PC-3 (cell line): ENCODE measurements at places on chromosomes 3 and 15. TPM values are rescaled to one million over a fixed set of nuclear protein-coding genes. Genes with fewer than 3 reads are reported as not detected.

Gene DNAH12
- 0.07 TPM in 1 of 2 replicates, not detected in the other for total RNA-seq

Gene PGBD4
- 1.2 and 2.6 TPM in 2 replicates for total RNA-seq

DNA sequence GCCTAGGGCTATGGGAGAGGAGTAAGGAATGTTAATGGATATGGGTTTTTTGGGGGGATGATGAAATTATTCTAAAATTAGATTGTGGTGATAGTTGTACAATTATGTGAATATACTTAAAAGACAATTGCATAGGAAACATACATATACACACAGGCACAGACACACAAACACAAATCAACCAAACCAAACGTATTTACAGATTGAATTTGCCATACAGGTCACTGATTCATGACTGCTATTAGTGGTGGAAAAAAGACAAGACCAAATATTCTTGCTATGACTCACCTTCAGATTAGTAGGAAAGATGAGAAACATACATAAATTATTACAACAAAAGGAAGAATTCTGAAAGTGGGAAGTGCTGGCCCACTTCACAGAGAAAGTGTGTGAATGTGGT, 85.3 kb downstream of the C3orf38 start:
- H3K36me3 ChIP-seq, result no peaks in the 10 kb centered on the region
- H3K4me1 ChIP-seq, result peaks cover 11% of the 10 kb centered on the region
- H3K27ac ChIP-seq, result no peak overlapping the region
- H3K4me3 ChIP-seq, result no peak overlapping the region
- DNase-seq, result peak; percentile 37
- peaks cover 15% of the 10 kb centered on the region for H3K27me3 ChIP-seq

DNA sequence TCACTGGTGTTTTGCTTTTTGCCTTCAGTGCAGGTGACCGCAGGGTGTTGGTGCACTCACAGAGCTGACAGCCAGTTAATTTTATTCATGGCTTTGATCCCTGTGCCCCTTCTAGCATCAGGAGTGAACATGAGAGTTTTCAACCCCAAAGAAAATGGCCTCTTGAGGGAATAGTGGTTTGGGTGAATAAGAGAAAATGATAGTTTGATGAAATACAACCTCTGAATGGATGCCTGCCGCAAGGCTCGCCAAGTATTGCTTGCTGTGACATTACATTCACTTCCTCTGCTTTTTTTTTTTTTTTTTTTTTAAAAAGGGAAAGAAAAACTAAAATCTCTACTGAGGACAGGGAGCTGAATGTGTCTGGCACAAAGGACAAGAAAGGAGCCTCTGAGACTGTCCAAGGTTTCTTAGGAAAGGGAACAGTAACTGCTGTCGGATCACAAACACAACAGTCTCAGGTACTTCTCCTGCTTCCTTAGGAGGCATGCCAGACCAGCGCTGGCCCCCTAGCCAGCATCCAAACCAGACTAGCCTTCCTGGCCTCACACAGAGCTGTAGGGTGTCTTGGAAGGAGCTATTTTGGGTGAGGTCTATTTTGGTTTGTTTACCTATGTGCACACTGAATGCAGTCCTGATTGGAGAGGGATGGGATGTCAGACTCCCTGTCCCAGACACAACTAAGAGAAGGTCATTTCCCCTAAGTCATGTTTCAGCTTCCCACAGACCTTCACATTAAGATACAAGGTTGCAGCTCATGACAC, 29.0 kb downstream of the CCDC80 start:
- no peak for DNase-seq
- 0 out of 2 replicates have a peak, but pooled peaks cover 1% of the 10 kb centered on the region for H3K4me1 ChIP-seq
- H3K4me3 ChIP-seq, result no peak overlapping the region
- H3K27ac ChIP-seq, result no peak overlapping the region

DNA sequence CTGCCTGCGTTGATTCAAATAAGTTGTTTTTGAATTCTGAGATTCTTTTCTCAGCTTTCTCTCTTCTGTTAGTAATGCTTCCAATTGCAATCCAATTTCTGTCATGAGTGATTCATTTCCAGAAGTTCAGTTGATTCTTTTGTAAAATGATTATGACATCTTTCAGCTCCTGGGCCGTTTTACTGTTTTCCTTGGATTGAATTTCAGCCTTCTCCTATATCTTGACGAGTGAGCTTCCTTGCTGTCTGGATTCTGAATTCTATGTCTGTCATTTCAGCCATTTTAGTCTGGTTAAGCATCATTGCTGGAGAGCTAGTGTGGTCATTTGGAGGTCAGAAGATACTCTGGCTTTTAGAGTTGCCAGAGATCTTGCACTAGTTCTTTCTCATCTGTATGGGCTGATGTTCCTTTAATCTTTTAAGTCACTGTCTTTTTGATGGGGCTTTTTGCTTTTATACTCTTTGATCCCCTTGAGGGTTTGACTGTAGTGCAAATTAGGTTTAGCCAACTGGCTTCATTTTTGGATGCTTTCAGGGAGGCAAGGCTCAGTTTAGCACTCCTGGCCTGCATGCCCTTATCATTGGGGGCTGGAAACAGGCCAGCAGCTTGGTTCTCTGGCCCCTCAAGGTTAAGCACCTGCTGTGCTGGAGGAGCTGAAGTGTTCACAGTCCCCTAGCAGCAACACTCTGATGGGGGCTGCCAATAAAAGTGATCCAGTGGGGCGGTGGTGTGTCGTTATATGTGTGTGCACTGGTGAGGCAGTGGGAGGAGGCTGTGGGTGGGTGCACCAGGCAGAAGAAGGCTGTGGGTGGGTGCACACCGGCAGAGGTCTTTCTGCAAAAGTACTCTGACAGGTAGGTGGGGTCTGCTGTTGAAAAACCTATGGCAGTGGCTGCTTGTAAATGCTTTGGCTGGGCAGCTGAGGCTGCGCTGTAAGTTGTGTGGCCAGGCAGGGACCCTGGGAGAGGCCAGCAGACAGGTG, 51.2 kb downstream of the MCTP2 start:
- H3K27me3 ChIP-seq, result no peaks in the 10 kb centered on the region
- DNase-seq, result no peak
- H3K4me3 ChIP-seq, result no peak overlapping the region
- no peaks in the 10 kb centered on the region for H3K4me1 ChIP-seq
- no peaks in the 10 kb centered on the region for H3K36me3 ChIP-seq

DNA sequence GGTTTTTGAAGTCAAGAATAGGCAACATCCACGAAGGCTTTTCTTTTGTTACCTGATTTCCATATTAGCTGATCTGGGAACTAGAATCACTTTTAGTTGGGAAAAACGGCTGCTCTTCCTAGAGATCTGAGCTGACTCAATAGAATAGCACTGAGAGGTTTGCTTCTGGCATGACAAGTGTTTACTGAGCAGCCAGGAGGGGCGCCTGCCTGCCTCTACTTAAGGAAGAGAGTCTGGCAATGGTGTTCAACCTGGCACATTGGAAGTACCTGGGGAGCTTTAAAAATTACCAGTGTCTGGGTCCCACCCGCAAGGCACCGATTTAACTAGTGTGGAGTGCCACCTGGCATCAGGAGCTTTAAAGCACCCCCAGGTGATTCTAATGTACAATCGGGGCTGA, 34.4 kb downstream of the FAM43A start:
- DNase-seq, result no peak
- peaks cover 38% of the 10 kb centered on the region for H3K4me1 ChIP-seq
- no peak overlapping the region for H3K4me3 ChIP-seq

- DNase-seq, result peak; percentile 12
- no peaks in the 10 kb centered on the region for H3K36me3 ChIP-seq
- H3K27ac ChIP-seq, result no peak overlapping the region
- H3K27me3 ChIP-seq, result no peaks in the 10 kb centered on the region
- 0 out of 2 replicates have a peak overlapping the region, but pooled peaks have one; percentile 19 for H3K4me3 ChIP-seq
- peaks cover 20% of the 10 kb centered on the region for H3K4me1 ChIP-seq
These were observed 130.2 kb downstream of the CHSY1 start for GRCh38 chr15:101121511-101122090.

DNA sequence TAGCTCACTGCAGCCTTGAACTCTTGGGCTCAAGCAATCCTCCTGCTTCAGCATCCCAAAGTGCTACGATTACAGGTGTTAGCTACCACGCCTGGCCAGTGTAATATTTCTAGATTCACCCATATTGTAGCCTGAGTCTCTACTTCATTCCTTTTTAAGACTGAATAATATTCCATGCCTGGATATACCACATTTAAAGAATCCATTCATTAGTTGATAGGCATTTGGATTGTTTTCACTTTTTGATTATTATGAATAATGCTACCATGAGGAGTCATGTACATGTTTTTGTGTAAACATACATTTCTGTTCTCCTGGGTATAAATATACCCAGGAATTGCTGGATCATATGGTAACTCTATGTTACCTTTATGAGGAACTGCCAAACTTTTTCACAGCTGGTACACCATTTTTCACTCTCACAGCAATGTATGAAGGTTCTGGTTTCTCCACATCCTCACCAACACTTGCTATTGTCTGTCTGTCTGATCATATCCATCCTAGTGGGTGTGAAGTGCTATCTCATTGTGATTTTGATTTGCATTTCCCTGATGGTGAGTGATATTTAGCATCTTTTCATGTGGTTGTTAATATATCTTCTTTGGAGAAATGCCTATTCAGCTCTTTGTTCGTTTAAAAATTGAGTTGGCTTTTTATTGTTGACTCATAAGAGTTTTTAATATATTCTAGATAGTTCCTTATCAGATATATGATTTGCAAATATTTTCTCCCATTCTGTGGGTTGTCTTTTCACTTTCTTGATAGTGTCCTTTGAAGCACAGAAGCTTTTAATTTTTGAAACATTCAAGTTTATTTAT, 32.6 kb downstream of the EEFSEC start:
- DNase-seq, result no peak
- no peak overlapping the region for H3K27ac ChIP-seq
- peaks cover 3% of the 10 kb centered on the region for H3K4me1 ChIP-seq
- no peaks in the 10 kb centered on the region for H3K27me3 ChIP-seq
- H3K36me3 ChIP-seq, result no peaks in the 10 kb centered on the region

- peak overlapping the region; percentile 41 for H3K27ac ChIP-seq
- DNase-seq, result peak; percentile 71
- no peaks in the 10 kb centered on the region for H3K36me3 ChIP-seq
- no peak overlapping the region for H3K4me3 ChIP-seq
- H3K27me3 ChIP-seq, result no peaks in the 10 kb centered on the region
These were observed 255.0 kb downstream of the OCA2 start for GRCh38 chr15:27844018-27844666.
